ENCODE measurements at places on chromosomes 16 and 17.

DNA sequence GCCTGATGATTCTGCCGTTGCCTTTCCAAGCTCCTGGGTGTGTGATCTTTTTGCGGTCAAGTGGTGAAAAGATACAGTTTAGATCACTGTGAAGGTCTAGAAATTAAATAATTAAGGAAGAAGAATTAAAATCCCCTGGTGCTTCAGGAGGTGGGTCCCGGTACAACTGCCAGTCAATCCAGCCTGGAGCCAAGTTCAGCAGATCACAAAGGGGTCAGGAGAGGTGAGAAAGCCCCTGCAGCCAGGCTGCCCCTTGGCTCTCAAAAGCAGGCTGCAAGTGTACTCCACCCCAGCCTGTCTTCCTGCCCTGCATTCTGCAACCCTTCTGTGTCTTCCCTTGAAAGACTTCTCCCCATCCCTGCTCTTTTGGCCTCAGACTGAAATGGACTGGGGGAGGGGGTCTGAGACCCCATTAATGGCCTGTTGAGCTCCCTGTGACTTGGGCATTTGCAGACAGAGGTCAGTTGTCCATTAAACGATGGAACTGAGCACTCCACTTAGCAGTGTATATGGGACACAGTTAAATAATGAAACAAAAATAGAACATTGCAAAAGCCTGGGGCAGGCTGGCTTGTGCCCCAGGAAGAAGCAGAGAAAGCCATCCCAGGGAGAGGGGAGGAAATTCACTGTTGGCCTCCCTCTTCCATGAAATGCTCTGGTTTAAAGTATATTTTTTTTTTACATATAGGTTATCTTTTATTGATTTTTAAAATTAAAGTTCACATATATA lies 15.1 kb downstream of the CACNG5 start:
- DNase-seq, result no peak

- DNase-seq, result peak; percentile 68
These were observed 6.0 kb downstream of the CIITA start for GRCh38 chr16:10883004-10883403.

DNA sequence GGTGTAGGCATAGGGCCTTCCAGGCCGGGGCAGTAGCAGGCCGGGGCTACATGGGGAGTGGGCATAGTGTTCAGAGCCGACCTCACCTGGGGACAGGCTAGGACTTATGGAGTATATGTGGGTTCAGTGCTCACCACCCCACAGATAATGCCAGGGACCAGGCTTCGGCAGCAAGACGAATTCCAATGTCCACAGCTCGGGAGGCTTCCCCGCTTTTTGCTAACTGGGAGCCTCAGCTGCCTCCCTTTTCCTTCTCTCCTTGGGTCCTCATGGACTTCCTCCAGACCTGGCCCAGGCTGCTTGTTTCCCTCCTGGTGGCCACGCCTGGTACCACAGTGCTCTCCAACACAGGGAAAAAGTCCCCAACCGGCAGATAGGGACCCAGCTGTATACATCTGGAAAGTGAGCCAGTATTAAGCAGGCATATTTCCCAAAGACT lies 20.1 kb upstream of the SLC46A1 start:
- DNase-seq, result peak; percentile 74

GRCh38 chr17:49753959-49754391 lies 10.0 kb downstream of the FAM117A start:
- DNase-seq, result no peak

GRCh38 chr16:57892041-57892440 lies 78.9 kb downstream of the CNGB1 start:
- DNase-seq, result no peak

- DNase-seq, result no peak
These were observed 3.4 kb downstream of the LYRM1 start for GRCh38 chr16:20903899-20904506.

GRCh38 chr16:63702981-63703590 lies 1418.8 kb downstream of the CDH11 start:
- DNase-seq, result peak; percentile 48

GRCh38 chr17:14360856-14361255 lies 60.0 kb downstream of the HS3ST3B1 start:
- DNase-seq, result no peak

GRCh38 chr16:10972108-10972818 lies 27.9 kb downstream of the CLEC16A start:
- DNase-seq, result no peak

GRCh38 chr16:57406881-57407280 lies 2.3 kb downstream of the CCL17 start:
- no peak for DNase-seq

- DNase-seq, result no peak
These were observed 34.6 kb upstream of the KCNJ2 start for GRCh38 chr17:70134777-70135176.

- no peak for DNase-seq
These were observed 258.3 kb downstream of the FOXL1 start for GRCh38 chr16:86836503-86837129.
